ENCODE measurements at places on chromosomes 11 and 22.

- no peak for DNase-seq
Observed at GRCh38 chr22:25062386-25063085, 110.0 kb downstream of the KIAA1671 start.

DNA sequence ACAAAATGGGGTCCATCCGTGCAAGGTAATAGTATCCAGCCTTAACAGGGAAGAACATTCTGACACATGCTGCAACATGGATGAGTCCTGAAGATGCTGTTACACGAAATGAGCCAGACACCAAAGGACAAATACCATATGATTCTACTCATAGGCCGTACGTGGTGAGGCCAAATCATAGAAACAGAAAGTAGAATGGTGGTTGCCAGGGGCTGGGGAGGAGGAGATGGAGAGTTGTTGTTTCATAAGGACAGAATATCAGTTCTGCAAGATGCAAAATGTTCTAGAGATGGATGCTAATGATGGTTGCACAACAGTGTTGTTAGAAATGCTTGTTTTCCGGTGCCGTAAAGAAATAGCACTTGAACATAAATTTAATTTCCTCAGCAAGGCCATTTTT, 2.6 kb downstream of the TBX10 start:
- no peak for DNase-seq

- DNase-seq = no peak
Observed at GRCh38 chr11:77020734-77021133, 13.5 kb upstream of the B3GNT6 start.

DNA sequence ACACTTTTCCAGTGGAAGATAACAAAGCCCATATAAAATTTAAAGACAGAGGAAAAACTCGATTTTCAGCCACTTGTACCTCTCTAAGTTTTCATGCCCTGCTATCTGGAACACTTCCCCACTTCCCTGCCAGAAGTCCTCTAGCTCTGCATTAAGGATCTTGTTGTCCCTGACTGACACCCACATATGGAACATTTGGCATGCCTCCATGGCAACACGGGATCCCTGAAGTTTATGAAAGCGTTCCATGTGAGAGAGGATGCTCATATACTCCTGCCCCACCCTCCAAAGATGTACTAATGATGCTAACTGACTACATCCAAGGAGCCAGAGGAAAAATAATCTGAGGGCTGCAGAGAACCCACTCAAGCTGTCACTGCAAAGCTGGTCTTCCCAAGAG, 8.8 kb upstream of the C11orf91 start:
- DNase-seq = no peak

GRCh38 chr11:15560689-15561467, 446.2 kb downstream of the INSC start:
- DNase-seq = no peak

DNA sequence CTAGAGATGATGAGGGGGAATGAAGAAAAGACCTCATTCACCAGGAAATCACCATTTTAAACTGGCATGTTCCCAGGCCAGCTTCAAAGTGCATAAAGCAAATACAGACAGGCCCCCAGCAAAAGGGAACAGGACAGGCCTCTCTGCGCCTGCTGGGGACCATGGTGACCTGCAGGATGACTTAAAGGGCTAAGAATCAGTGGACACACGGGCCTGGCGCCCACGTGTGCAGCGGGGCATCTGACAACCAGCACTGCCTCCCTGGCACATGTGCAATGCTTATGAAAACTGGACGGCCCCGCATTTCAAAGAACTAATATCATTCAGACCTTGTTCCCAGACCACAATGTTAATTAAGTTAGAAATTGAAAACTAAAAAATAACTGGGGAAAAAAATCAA, 35.6 kb downstream of the TBX1 start:
- DNase-seq = no peak
